Activated B cell treated with CpG ODN at 0.5 μM for 24 hours (primary cell): ENCODE measurements at places on chromosomes 3 and 15. TPM values are rescaled to one million over a fixed set of nuclear protein-coding genes. Genes with fewer than 3 reads are reported as not detected.

GRCh38 chr15:80507131-80507530 is 102.9 kb downstream of the ARNT2 start:
- DNase-seq: no peak

DNA sequence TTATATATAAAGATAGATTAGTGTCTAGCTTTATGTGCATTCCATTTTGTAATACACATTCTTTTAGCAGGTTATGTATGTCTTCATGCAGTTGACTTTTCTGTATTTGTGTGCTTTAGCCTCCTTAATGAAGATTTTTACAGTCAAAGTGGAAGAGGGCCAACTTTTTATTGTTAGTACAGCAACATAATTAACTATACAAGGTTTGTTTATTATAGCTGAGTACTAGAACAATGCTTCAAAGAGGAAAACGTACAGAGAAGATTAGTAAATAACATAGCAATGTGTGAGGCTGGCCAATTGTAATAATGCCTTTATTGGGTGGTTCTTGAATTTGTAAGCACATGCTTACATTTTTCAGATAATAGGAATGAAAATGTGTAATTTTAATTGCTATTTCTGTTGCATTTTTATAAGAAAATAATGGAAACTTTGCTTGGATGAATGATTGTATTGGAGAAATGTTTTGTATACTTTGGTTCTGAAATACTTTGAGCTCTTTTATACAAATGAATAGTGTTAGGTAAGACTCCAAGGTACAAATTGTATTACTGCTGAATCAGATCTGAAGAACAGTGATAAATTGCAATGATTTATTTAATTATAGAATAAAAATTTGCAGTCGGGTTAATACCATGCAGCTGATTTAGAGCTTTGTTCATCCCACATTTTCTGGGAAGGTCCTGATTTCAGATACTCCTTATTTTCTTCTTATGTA is 41.4 kb downstream of the UBE2E2 start:
- no peak for DNase-seq

- no peak for DNase-seq
These were observed 47.8 kb upstream of the IQSEC1 start for GRCh38 chr3:13120928-13121552.

- no peak for DNase-seq
These were observed 535.7 kb downstream of the FOXP1 start for GRCh38 chr3:71047616-71048531.

DNA sequence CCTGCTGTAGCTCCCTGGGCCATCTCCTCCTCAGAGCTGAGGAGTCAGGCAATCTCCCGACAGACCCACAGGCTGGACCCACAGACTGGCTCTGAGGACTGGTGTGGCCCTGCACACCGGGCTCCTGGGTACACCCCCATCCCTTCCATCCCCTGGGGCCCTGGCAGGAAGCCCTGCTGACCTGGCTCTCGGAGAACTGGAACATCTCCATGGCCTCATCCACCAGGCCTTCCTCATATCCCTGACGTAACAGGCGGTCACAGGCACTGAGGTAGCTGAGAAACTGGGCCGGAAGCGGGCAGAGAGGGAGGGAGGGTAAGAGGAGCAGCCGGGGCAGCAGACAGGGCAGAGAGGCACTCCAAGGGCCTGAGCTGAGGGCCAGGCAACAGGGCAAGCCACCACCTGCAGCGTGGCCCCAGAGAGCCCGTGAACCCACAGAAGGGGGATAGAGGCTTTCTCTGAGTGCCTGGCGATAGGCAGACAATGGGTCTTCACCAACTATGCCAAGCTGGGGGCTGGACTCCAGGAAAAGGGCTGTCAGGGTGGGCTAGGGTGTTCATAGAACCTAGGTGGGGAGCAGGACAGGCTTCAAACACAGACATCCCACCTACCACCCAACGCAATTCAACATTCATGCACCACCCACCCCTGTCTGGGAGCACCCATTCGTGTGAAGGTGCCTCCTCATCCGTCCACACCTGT is 17.9 kb downstream of the KBTBD13 start:
- DNase-seq: no peak

SERPINI2 gene
- not detected in 2 replicates for total RNA-seq

GFM1 gene
- 46.8 and 56.4 TPM in 2 replicates for total RNA-seq

WDR49 gene
- total RNA-seq: 0.49 TPM in 2 replicates

NKTR gene
- 107 and 126 TPM in 2 replicates for total RNA-seq

ITGA11 gene
- total RNA-seq: not detected in 2 replicates

ERICH6 gene
- not detected in 2 replicates for total RNA-seq
